ENCODE measurements at places on chromosomes 12 and 14.

GRCh38 chr12:102026728-102027127 is 35.1 kb downstream of the WASHC3 start:
- no peak for DNase-seq

DNA sequence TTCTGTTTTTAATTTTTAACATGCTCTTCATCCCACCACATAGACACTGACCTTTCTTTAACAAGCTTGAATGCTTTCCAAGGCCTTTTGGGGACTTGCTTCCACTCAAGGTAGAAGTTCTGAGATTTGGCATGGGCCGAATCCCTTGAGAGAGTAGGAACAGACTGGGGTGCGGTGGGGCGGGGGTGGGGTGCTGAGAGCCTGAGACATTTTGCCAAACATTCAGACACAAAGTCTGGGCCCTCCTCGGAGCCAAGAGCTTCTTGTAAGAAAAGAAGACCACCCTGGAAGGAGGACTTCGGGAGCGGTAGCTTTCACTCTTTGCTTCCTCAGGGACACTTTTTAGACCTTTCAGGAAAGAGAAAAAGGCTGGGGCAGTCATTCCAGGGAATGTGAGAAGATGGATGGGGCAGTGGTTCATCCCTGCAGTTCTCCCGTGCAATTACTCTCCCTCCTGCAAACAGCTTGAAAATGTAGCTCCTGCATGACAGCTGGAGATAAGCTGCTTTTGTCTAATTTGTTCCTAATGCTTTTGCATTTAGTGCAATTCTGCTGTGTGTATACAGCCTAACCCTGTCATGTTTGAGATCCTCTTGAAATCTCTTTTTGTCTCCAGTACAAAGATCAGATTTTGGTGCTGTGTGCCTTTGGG is 16.3 kb upstream of the MYO1H start:
- no peak for DNase-seq

- no peak for DNase-seq
Observed at GRCh38 chr12:5969974-5970690, 25.1 kb upstream of the ANO2 start.

- DNase-seq = no peak
Observed at GRCh38 chr12:88720231-88720630, 140.0 kb upstream of the KITLG start.

DNA sequence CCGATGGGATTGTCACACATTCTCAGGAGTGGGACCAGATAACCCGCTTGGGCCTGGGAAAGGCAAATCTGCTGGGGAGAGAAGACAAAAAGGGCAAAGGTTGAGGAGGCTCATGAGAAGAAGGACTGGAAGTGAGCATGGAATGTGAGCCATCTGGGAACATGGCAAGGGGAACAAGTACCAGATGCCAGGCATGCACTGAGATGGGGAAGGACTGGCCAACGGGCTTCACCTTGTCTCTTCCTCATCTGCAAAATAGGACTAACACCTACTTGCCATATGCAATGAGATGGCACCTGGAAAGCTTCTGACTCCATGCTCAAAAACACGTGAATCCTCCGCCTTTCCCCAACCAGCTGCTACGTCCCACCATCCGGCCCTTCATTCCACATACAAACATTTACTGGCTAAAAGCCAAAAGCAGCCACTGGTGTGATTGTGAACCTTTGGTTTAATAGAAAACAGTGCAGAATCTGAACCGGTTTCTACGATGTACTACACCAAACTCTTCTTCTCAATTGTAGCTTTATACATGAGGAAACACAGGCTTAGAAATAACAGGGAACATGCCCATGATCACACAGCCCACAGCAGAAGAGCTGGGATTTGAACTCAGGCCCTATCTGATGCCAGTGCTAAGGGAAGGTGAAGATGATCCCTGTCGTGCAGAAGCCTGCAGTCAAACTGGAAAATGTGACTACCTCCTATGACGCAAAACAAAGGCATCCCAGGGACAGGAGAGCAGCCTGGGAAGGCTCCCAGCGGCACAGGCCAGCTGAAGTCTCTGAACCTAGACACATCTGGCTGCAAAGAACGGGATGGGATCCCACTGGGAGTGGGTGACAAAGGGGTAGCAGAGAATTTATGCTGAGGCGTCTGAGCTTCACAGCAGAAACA is 112.1 kb downstream of the TTC7B start:
- DNase-seq = no peak

DNA sequence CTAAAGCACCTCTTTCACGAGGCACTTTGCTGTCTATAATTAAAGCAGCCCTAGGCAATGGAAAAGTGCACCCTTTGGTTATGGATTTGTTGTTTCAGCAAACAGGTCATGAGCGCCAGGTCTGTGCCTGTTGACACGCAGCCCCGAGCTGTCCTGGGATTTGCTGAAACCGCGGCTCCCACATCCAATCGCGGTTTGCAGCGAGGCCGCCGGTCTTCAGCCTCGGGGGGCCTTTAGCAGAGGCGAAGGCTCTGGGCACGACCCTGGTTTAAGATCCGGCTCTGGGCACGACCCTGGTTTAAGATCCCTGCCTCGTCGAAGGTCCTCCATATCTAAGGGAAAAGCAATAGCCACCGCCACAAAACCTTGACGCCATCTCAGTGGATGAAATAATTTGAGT is 79.2 kb downstream of the GLT1D1 start:
- no peak for DNase-seq

DNA sequence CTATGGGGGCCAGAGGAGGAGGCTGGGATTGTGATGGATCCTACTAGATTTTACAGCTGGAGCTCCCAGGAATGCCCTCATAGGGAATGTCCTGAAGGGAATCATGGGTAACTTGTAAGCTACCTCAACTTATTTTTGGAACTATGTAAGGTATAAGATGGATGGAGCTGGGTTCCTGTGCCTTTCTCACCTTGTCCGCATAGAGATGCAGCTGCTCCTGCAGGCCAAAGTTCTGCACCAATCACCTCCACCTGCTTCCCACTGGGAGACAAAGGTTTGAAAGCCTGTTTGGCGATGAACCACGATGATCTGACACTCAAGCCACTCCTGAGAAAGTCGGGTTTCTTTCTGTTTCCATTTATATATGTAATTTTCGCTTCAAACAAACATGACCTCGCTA is 648 bp upstream of the AKAP5 start:
- no peak for DNase-seq

GRCh38 chr12:45575823-45576475 is 153.6 kb upstream of the ARID2 start:
- DNase-seq = no peak

- no peak for DNase-seq
Observed at GRCh38 chr14:99563749-99564129, 40.3 kb downstream of the CCDC85C start.

GRCh38 chr14:34926552-34926951 is 51.4 kb upstream of the BAZ1A start:
- no peak for DNase-seq

GRCh38 chr12:18487509-18487908 is 226.2 kb downstream of the PIK3C2G start:
- DNase-seq = no peak

- no peak for DNase-seq
Observed at GRCh38 chr12:64042911-64043310, 179.2 kb downstream of the KICS2 start.

GRCh38 chr14:75825147-75825592 is 156.6 kb downstream of the TGFB3 start:
- DNase-seq = no peak

GRCh38 chr14:46550836-46551235 is 100.7 kb downstream of the RPL10L start:
- no peak for DNase-seq

GRCh38 chr12:6056406-6057240 is 67.8 kb downstream of the VWF start:
- DNase-seq = no peak

- no peak for DNase-seq
Observed at GRCh38 chr12:128268379-128268995, 1.5 kb downstream of the TMEM132C start.

- DNase-seq = peak; percentile 55
Observed at GRCh38 chr12:111322336-111323250, 46.3 kb downstream of the PHETA1 start.

DNA sequence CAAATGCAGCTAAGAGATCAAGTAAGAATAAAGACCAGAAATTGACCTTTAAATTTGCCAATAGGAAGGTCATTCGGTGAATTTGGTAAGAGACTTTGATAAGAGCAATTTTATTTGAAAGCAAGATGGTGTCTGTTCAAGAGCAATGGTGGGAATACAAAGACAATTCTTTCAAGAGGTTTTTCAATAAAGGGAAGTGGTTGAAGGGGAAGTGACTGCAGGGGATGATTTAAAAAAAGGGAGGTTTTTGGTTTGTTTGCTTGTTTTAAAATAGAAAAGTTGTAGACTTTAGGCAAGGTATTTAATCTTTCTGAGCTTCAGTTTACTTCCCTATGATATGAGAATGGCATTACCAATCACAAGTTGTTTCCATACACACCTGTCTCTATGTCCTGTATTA is 4.3 kb upstream of the APPL2 start:
- DNase-seq = no peak

DNA sequence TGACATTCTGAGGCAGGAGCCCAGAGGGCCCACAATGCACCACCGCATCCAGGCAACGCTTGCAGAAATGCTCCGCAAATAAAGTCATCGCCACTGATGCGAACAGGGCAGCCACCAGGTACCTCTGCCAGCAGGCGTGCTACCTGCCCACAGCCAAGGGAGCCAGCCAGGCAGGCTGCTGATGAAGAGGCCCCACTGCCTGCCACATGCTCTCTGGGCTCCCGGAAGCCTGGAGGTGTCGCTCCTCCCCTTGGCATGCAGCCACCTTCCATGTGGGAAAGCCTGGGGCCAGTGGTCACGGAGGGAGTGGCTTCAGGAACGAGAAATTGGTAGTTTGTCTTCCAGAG is 14.7 kb downstream of the GPR132 start:
- no peak for DNase-seq

GRCh38 chr12:54509617-54510016 is 12.1 kb downstream of the NCKAP1L start:
- DNase-seq = no peak

- DNase-seq = no peak
Observed at GRCh38 chr12:64544371-64545080, 65.8 kb upstream of the RASSF3 start.

GRCh38 chr12:130339951-130340350 is 2.3 kb downstream of the PIWIL1 start:
- DNase-seq = no peak

DNA sequence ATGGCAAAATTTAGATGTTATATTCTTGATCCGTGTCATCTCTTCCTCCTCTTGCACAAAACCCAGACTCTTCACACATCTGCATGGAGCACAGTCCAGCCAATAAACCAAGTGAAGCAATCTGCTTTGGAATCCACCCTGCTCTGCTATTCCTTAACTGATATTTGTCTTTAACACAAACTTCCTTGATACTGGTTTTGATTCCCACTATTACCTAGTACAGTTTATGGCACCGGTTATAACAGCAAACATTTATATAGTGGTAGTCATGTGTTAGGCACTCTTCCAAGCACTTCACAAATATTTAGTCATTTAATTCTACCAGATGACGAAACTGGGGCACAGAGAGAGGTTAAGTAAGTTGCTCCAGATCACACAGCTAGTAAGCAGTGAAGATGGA is 12.5 kb downstream of the STYK1 start:
- DNase-seq = no peak

DNA sequence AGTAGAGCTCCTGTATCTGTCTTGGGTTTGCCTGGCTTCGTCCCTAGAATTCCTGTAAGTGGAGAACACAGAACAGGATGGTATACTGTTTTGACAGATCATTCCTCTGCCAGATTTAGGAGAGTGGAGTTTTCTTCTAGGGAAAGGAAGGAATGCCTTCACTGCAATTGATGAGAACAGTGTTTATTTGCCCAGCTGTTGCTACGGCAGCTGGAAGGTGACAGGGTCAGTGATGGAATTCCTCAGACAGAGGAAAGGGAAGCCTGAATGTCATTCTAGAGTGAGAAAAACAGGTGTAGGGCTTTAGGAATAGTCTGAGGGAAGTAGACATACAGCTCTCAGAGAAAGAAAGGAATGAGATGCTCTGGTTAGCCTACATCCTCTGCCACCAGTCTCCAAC is 11.7 kb downstream of the CSRNP2 start:
- DNase-seq = no peak

DNA sequence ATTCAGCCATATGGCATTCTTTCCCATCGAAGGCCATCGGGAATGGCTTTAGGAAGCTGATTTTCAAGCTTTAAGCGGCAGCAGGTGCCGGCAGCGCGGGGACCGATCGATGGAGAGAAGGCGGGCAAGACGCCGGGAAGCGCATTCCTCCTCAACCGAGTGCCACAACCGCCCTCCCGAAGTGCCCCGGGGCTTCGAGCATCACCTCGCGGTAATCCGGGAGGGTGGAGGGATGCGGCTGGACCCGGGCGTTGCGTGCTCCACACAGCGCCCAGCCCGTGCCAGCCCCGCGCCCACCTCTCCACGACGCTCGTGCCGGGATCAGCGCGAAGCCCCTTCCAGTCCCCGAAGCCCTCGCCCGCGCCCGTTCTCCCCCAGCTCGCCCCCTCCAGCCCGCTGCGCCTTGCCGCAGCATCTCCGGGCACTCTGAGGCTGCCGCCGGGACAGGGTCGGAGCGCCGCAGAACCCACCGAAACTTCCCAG is 3.2 kb downstream of the USP44 start:
- DNase-seq = no peak

GRCh38 chr12:9851050-9851449 is 18.1 kb downstream of the CLEC2B start:
- no peak for DNase-seq

- no peak for DNase-seq
Observed at GRCh38 chr12:3752741-3753486, at the start of gene CRACR2A. Gene CRACR2A (minus strand): TSS chr12:3753109. CDS start chr12:3696999, 56,110 bp downstream.

DNA sequence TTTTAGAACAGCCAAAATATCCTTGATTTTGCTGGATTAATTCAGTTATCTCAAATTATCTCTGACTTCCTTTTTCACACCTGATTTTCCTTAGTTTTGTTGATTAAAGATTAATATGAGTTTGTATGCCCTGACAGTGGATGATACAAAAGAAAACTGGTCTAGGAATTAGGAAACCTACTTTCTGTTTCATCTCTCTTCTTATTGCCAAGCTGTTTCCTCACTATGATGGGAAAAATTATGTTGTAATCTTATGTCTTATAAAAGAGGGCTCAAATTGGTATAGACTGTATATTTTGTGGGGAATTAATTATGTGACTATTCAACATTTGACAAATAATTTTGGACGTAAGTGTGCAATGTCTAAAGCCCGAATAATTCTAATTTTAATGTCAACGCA is 271.6 kb downstream of the FBXL14 start:
- no peak for DNase-seq

GRCh38 chr12:28603239-28603638 is 413.0 kb downstream of the CCDC91 start:
- no peak for DNase-seq

GRCh38 chr14:73742520-73743238 is 28.5 kb upstream of the PNMA1 start:
- DNase-seq = no peak

All from HFF-Myc (cell line).